Pancreas (tissue), 10 donors: ENCODE measurements at places on chromosomes 12 and 14. TPM values are rescaled to one million over a fixed set of nuclear protein-coding genes. Genes with fewer than 3 reads are reported as not detected.

DNA sequence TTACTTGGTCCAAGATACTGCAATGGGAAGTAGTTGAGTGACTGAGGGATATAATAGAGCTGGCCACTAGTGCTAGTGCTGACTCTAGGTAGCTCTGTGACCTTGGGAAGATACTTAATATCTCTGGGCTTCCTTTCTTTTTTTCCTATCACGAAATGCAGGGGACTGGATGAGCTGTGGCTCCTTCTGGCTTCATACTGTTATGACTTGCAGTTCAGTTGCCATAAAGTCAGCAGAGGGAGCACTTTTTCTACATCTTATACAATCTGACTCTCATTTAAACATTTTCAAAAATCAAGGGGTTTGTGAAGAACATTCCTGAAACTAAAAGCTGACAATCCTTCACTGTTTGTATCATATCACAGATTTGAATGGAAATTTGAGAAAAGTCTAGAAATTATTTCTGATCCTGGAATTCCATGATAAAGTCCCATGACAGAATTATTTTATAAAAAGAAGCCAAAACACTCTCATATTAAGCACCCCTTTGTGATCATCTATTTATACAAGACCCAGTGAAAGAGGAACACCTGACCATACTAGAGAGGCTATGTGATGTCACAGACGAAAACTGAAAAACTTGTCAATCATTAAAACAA, 5.3 kb downstream of the BHLHE41 start:
- DNase-seq, result no peak

DNA sequence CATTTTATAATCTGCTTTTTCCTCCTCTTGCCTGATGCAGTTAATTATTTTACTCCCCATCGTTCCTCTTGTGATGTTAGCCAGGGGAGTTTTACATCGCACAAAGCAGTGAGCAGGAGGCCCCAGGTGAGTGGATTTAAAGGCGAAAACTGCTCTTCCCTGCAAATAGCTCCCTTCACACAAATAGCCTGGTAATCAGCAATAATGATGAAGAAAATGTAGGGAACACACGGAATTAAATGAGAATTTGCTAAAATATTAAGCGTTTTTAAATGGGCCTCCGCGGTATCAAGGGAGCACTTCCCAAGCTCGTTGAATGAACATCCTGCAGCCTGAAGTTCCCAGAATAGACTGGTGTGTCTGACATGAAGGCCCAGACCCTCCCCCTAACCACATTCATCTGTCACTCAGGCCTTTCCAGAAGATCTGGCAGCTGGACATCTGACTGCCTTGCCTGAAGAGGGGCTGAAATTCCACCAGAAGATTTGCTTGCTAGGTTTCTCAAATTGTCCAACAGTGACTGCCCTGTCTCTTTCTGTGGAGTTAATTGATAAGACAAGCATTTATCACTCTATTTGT, 127.2 kb downstream of the CCDC60 start:
- no peak for DNase-seq

GRCh38 chr12:52208424-52209165, 16.8 kb upstream of the KRT80 start:
- DNase-seq, result no peak

DNA sequence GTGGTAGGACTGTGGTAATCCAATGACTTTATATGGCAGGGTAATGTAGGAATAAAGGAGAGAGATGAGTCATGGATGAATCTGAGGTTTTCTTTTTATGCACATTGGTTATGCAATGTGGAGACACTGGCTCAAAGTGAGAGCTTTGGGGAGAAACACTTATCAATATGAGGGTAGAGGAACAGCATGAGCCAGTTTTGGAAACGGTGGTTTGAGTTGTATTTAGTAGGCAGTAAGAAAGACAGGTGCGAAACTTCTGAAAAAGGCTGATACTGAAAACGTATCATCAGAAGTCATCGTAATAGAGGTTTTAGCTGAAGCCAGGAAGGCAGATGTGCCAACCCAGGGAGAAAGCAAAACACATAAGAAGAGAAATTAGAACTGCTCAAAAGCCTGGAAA, 854.8 kb upstream of the SEL1L start:
- no peak for DNase-seq

DNA sequence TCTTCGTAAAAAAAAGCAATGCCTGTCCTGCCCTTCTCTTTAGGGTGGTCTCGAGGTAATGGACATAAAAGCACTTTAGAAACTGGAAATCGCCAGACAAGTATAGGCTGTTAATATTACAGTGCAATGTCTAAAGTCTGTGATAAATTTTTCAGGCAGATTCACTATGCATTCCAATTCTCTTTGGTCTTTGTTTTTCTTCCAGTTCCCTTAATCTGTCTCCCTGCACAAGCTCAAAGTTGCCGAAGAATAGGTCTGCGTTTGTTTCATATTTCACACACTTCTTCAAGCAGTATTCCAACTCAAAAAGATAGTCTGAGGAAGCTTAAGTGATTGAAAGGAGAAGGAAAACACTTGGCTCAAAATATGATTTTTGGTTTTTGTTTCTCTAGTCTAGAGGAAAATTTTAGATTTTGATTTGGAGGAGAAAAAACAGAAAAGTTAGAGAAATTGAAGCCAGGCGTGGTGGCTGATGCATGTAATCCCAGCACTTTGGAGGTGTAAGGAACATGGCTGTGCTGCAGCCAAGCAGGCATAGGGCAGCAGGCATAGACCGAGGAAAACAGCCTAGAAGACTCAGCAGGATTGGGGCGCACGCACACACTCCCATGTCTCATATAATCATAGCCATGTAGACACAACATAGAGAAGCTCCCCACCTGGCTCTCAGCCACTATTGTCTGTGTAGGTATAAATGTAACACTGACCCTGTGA, 96.2 kb upstream of the TMPO start:
- no peak for DNase-seq

DNA sequence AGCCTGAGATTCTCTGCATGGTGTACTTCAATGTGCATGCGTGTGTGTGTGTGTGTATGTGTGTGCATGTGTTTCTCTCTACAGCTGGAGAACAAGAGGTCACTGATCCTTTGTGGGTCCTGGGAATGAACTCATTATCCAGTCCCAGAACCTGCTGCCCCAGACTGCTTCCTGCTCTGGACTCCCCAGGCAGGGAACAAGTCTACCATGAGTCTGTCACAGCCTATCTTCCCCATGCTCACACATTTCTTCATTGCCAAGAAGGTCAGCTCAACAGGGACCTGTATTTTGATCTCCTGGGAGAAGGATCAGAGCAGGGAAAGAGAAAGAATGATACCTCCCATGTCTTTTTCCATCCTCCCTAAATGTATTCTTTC, 2.9 kb upstream of the AGAP2 start:
- no peak for DNase-seq

GRCh38 chr12:109695416-109695815, 18.2 kb upstream of the FAM222A start:
- no peak for DNase-seq

GRCh38 chr14:74543771-74544438, 50.3 kb downstream of the ISCA2 start:
- no peak for DNase-seq

RAD52 gene
- total RNA-seq, result 6.1 TPM

- no peak for DNase-seq
Observed at GRCh38 chr14:69345402-69345801, 52.7 kb downstream of the ERH start.

KRT72 gene
- not detected for total RNA-seq

GRCh38 chr12:49260571-49261363, 4.1 kb upstream of the TUBA1C start:
- no peak for DNase-seq

RIMBP2 gene
- total RNA-seq, result 1.6 TPM
